Stimulated activated CD8-positive, alpha-beta memory T cell treated with anti-CD3 and anti-CD28 coated beads, Interleukin-7, amount 100 ng/mL, for 4 hours (primary cell): ENCODE measurements at places on chromosomes 7 and 10.

- DNase-seq: no peak
Observed at GRCh38 chr7:17236603-17237002, 61.8 kb upstream of the AHR start.

- DNase-seq: no peak
Observed at GRCh38 chr7:99739699-99740572, 4.9 kb upstream of the CYP3A7 start.

DNA sequence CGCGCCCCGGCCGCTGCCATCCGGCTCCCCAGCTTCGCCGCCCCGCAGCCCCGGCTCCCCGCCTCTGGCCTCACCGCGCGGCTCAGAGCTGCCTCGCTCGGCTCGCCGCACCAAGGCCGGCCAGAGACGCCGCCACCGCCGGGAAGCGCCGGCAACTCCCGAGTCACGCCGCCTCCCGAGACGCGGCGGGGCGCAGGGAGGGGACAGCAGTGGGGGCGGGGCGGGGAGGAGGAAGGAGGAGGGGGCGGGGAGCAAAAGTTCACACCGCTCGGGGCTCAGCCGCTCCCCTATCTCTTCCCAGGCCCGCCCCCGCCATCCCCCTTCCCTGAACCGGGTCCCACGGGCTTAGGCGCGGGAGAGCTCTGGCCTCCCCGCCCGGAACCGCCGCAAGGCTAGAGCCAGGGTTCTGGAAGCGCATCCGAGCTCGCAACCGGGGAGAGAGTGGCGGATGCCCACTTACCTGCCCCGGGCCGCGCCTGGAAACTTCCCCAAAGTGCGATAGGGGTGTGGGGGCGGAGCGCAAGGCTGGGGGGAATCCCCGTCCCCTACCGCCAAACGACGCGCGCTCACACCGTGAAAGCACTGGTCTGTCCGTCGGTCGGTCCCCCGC lies 1.0 kb downstream of the CHST15 start:
- peak; percentile 17 for DNase-seq

DNA sequence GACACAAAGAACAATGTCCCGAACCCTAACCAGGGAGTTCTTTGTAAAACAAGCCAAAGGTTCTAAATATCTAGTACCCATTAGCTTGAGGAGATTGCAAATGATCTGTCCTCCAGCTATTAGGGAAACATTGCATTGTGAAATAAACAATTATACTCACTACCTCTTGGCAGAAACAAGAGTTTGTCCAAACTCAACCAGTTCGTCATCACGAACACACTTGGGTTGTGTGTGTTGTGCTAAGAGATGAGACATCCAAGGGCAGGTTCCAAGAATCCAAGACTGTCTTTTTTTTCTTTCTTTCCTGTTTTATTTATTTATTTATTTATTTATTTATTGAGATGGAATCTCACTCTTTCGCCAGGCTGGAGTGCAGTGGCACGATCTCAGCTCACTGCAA lies 793.1 kb upstream of the AUTS2 start:
- no peak for DNase-seq

DNA sequence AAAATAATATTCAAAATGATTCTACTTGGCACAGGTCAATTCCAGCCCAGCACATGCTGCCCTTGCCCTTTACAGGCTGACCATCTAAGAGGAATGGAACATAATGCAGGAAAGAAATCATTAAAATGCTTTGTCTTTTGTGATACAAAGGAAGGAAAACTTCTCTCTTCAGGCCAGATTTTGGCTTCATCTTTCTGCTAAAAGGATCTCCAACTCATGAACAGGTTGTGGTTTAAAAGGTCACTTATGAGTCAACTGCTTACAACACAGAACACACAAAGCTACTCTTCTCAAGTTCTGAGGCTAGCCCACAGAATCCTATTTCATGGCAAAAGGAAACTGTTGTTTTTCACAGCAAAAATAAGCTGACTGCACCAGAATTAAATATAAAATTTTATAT lies 197.1 kb downstream of the DOCK4 start:
- no peak for DNase-seq

- no peak for DNase-seq
Observed at GRCh38 chr7:82017334-82017943, 247.6 kb upstream of the HGF start.

DNA sequence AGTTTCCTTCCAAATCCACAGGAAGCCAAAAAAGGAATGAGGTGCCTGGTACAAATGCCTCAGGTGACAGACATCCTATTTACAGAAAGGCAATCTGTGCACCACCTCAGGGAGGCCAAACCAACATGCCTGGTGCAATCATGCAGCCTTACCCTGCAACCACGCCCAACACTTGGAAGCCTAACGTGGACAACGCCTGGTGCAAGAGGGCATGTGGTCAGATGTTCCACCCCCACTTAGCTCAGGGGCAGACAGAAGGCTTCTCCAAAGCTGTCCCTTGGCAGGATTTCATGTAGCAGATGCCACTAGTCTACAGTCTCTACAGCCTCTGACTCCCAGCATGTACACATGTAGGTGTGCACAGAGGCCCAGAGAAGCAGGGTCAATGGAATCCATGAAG lies 89.5 kb downstream of the KCNMA1 start:
- no peak for DNase-seq

GRCh38 chr7:30852308-30852684 lies 59.4 kb upstream of the AQP1 start:
- no peak for DNase-seq

DNA sequence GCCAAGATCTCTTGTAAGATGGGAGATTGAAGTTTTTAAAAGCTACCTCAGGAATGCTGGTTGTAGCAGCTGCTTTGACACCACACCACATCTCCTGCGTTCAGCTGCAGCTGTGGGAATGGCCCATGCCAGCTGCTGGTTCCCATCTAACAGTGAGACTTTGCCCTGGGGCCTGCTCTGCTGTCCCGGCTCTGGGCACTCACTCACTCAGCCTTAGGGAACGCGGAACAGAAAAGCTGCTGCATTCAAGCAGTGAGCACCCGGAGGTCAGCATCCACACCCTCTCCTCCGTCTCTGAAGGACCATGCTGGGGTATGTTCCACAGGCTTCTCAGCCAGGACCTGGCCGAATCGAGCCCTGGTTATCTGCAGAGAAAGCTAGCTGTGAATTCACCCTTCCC lies 197.1 kb upstream of the CXCL12 start:
- no peak for DNase-seq

DNA sequence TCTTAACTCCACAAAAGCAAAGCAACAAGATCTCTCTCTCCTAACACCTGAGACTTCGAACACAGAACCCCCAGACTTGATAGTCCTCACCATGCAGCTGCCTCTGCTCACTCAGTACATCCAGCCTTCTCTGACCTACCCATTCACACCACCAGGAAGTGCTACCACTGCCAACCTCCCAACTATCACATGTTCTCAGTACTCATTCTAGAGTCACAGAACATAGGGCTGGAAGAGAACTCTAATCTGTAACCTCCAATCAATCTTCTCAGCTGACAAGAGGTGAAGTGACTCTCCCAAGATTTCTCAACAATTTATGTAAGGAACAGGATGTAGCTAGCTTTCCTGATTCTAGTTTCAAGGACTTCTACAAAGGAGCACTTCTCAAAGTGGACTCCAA lies 3.8 kb downstream of the NUDCD3 start:
- DNase-seq: no peak

DNA sequence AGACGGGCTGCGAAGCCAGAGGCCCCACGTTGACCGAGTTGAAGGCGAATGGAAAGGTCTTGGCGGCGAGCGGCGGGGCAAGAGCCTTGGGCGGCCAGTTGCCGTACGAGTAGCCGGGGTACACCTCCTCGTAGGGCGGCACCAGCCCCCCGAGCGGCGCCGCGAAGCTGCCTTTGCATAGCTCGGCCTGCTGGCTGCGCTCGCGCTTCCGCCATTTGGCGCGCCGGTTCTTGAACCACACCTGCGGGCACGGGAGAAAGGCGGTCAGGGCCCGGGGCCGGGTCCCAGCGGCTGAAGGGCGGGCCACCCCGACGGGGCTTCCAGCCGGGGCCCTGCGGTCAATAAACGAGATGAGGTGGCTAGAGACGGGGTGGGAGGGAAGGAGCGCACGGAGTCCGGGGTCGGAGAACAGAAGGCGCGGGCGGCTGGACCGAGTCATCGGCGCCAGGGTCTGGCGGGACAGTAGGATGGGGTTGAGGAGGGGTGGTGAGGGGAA lies 4.8 kb downstream of the ELOVL3 start:
- DNase-seq: no peak

GRCh38 chr7:135884495-135885232 lies 92.5 kb downstream of the MTPN start:
- DNase-seq: no peak

- DNase-seq: no peak
Observed at GRCh38 chr10:119786117-119786769, 60.4 kb downstream of the INPP5F start.

DNA sequence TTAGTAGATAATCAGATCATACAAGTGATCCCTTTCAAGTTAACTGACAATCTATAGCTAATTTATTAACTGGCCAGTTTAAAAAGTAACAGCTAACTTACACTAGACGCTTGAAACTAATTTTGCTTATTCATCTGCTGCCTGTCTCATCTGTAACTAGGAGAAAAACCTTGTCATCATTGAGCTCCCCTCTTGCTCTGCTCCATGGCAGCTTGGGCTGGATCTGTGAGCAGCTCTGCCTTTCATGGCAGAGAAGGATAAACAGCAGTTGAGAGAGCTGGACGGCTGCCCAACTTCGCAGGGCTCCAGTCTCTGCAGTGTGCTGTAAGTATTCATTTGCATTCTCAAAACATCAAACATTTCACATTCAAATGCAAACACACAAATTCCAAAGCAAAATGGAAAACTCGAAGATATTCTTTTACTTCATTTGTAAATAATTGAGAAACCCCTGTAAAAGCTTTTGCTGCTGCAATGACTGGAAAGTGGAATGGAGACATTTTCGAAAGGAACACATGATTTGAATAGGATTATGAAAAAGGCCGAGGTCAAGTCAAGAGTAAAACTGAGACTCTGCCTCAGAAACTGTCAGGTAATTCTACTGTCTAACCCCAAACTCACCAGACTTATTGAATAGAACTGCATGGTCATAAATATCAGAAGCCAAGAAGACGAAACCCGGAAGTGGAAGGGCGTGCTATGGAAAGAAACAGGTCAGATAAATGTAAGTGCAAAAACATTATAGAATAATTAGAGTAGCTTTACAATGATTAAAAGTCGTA lies 17.6 kb downstream of the SLC35B4 start:
- DNase-seq: no peak
